T-helper 2 cell treated with Interferon-gamma antibody and Interleukin-4, amounts not matched to agents 5 μg/mL and 100 μg/mL, for 36 hours (primary cell): ENCODE measurements at places on chromosomes 1 and 21.
A peak's percentile ranks its signal among the peaks of the same experiment; 100 is the strongest.

- DNase-seq = no peak
Observed at GRCh38 chr21:44761747-44762208, 39.8 kb downstream of the UBE2G2 start.

- DNase-seq = no peak
Observed at GRCh38 chr1:154117642-154118041, 37.2 kb downstream of the NUP210L start.

DNA sequence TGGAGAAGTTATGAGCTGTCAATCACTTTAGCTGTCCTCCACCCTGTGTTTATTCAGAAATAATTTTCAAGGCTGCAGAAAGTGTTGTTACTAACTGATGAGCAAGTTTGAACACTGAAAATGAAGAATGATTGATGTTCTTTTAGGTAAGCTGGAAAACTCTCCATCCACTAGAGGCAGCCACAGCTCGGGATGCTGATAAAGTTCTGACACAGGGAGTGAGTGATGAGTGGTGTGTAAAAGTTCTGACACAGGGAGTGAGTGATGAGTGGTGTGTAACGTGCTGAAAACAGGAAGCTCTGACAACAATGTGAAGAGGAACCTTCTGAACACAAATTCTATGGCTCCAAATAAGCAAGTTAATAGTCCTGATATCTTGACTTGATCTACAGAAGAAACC is 197.5 kb upstream of the PTBP2 start:
- no peak for DNase-seq

DNA sequence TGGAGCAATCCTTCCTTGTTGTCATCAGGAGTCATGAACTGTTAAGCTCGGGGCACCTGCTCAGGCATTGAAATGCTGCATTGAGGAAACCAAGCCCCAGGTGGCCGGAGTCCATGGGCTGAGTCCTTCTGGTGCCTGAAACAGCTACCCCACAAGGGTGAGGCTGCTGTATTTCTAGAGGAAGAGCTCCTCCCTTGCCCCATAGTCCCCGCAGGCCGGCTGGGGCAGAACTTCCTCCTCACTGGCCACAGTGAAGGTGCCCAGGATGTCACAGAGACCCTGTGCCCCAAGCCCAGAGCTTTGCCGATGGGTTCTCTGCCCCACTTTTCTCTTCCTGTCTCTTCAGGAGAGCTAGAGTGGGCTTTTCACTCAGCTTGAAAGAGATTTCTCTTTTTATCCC is 80.8 kb upstream of the GCLM start:
- DNase-seq = no peak

DNA sequence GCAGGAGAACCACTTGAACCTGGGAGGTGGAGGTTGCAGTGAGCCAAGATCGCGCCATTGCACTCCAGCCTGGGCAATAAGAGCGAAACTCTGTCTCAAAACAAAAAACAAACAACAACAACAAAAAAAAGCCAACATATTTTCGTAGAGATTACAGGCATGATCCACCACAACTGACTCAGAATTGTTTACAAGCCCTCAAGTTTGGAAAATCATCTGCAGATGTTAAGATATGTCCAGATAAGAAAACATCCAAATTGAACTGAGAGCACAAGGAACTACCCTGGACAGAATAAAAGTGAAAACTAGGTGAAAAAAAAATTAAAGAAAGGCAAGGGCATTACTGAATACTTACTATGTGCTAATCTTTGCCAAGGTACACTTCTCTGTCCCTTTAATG is 89.8 kb upstream of the WLS start:
- no peak for DNase-seq

GRCh38 chr21:27189870-27190269 is 223.0 kb upstream of the ADAMTS5 start:
- no peak for DNase-seq

DNA sequence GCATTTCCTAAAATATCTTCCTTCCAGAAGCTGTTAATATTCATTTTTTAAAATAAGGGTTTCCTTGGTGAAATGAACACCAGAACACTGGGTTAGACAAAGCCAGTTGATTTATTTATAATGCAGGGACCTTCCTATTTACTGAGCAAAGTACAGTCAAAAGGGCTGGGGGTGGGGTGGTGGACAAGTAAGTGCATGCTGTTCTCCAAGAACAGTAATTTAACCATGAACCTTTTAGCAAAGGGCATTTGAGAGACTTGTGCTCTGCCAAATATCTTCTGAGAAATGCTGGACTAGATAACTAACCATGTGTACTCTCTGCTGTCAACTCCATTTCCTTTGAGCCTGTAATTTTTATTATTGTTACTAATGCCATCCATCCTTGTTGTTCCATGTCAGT is 100.2 kb downstream of the OMA1 start:
- no peak for DNase-seq

DNA sequence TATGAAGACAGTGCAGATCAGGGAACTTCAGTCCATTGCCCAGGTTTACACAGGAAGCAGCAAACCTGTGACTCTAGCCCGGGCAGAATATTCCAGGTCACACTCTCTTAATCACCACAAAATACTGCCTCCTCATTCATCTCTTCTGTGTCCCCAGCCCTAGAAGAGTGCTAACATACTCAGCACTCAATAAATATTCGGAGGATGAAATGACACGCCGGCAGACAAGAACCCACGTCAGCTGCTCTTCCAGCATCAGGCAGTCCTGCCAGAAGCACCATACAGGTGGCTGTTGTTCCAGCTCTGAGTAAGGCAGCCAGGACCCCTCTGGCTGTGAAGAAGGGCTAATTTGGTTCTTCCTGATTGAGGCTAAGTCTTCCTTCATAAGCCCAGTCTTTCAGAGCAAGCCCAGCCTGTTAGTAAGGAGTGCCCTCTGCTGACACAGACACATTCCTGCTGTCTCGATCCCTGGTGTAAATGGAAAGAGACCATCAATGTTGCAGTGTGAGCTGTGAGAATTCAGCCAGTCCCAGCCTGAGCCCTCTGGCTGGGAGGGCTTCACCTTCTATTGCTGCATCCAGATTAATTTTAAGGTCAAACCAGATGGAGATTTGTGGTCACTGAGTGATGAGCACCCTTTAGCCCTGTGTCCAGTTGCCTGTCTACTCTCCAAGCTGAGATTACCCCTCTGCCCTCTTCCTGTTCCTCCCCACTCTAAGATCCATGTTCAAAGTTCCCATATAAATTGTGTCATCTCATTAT is 45.0 kb upstream of the KIRREL1 start:
- no peak for DNase-seq

- no peak for DNase-seq
Observed at GRCh38 chr1:209402697-209403096, 180.8 kb upstream of the CAMK1G start.

DNA sequence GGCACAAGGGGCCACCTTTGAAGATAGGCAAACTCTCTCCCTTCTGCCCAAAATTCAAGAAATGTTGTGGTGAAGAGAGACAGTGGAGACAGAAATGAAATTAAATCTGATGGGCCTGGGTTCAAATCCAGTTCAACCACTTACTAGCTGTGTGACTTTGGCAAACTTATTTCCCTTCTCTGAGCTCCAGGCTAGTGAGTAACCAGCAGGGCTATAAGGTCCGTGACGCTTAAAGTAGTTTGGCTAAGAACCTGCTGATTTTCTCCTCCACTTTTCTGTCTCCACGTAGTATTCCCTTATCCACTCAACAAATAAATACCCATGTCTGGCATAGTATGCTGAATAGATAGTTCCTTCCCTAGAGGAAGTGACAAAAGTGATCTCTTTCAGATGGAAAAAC is 1.9 kb downstream of the SLC2A1 start:
- DNase-seq = no peak

GRCh38 chr1:21572735-21573277 is 63.6 kb downstream of the ALPL start:
- DNase-seq = no peak

GRCh38 chr1:48677306-48678287 is 99.1 kb downstream of the BEND5 start:
- peak; percentile 7 for DNase-seq

- no peak for DNase-seq
Observed at GRCh38 chr1:183954496-183954895, 83.0 kb downstream of the COLGALT2 start.

GRCh38 chr21:36806103-36806502 is 107.2 kb downstream of the SIM2 start:
- no peak for DNase-seq

DNA sequence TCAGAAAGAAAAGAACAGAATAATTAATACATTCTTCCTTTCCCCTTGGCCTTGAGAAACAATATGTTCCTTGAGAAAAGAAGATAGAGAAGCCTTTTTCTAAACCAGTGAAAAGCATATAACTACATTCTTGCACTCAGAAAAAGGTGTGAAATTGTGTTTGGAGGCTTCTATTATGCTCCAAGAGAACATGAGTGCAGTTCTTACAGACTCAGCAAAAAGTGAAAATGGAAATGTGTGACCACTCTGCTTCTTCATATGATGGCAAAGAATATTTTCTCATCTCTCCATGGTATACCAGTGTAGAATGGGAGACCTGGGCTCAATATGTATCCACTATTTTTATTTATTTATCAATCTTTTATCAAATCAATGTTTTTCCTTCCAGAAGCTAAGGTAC is 43.2 kb downstream of the ALG14 start:
- no peak for DNase-seq

DNA sequence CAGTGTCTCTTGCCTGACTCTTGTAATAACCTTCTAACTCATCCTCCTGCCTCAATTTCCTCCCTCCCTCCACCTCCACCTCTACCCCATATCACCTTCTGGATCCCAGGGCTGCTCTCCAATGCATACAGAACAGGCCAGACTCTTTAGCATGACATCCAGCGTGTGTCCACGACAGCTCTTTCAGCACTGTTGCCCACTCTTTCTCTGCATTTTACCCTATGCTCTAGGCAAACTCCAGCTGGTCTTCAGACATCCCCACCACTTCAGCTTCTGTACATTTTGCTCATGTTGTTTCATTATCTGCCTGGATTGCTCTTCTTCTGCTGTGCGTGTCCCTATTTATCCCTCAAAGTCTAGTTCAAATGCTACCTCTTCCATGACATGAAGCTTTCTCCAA is 4.8 kb downstream of the INKA2 start:
- no peak for DNase-seq

DNA sequence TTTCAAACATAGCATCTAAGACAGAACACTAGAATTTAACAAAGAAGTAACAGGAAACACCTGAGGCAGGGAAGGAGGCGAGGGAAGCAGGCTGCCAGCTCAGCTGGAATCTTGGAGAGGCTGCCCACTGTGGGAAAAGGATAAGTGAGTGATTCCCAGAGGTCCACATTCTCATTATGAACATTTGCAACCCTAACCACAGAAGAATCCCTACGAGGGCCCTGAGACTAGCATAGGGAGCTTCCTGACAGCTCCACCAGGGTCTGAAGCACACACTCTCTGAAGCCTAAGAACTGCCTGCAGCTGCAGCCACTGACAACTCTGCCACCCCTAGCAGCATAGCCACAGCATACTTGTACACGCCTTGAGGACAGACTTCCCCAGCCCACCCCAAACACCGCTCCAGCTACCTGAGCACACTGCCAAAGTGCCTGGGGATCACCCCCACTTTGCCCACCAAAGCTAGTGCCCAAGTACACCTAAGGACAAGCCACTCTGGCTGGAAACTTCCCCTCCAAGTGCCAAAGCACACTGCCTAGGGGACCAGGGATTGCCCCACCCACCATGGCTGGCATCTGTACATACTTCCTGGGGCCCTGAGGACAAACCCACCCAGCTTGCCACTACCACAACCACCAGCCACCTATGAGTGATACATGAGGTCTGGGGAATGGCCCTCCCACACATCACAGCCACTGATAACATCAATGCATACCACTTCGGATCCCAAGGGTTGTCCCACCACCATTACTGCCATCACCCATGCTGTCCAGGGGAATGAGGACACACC is 76.6 kb upstream of the GUCA2A start:
- no peak for DNase-seq

DNA sequence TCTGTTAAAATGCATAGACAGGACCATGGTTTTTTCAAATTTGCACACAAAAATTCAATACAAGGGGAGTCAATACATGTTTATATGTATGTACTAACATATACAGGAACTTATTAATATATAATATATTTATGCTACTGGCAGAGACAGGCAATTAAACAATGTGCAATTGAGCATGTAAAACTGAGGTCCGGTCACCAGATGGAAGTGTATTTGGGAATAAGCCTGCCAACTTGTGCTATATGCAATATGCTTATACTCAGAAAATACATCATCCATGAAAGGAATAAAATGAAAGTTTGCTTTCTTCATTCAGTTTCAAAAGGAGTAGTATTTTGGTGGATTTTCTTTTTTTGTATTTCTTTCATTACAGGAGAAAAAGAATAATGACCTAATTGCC is 640.2 kb upstream of the CXADR start:
- no peak for DNase-seq

DNA sequence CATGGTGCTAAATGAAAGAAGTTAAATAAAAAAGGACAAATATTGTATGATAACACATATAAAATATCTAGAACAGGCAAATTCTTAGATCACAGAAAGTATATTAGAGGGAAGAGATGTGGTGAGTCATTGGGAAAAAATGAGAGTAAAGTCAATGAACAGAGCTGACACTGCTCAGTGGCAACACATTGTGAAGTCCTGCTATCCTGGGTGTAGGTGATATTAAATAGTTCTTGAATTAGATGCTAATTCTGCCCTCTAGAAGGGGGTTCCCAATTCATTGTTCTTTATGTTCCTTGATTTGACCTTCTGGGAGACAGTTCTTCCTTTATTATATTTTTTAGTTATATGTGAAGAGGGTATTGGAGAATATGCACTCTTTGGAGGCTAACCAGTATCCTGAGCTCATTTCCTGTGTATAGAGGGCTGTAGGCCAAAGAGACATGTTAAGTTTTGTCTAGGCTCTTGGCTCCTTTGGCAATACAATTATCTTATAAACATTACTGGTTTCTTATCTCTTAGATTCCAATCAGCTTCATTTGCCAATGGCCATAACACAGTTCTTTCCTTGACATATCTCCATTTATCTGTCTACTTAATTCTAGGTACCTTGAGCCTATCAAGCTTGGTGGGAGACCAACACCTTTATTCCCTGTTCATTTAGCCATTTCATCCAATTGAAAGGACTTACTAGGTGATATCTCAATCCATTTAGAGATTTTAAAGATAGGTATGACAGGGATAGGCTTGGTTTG is 6.6 kb upstream of the SLC35A3 start:
- DNase-seq = no peak

- no peak for DNase-seq
Observed at GRCh38 chr1:117605164-117605773, 579 bp upstream of the TENT5C start.

GRCh38 chr1:234409328-234409727 is 36.1 kb downstream of the COA6 start:
- DNase-seq = peak; percentile 23

GRCh38 chr1:84198832-84199231 is 54.8 kb downstream of the PRKACB start:
- no peak for DNase-seq
